GM04503 (cell line): ENCODE measurements at places on chromosomes 6 and 20.

- no peak for DNase-seq
Observed at GRCh38 chr6:90429713-90430112, 133.1 kb upstream of the BACH2 start.

DNA sequence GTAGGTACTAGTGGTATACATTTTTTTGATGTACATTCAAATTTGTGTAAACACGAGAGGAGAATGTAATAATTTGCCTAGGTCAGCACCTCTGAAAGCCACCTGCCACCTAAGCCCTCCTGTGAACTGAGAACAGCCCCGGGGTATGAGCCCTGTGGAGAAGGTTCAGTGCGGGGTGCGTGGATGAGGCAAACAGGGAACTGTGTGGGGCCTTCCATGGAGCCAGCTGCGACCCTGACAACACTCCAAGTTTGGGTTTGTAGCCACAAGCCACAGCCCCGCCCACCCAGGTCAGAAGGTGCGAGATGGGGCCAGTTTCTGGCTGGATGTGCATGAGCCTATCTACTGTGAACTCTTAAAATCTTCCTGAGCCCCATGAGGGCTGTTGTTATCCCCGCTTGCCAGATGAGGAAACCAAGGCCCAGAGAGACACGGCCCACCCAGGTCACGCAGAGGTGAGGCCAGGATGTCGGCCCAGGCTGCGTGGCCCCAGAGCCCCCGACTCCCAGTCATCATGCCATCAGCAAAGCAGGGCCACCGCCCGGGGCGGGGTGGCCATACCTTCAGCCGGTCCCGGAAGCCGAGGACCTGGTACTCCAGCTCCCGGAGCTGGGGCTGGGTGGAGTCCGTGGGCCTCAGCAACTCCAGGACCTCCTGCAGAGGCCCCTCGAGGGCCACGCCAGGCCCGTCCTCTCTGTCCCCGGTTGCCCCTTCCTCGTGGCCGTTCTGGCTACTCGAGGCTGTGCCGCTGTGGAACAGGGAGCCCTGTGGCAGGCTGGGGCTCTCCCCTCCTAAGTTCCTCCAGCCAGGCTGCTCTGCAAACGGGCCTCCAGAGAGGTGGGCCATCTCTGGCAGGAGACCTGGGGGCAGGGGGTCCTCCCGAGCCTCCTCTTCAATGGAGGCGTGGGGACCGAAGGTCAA lies 89.6 kb downstream of the RIPOR3 start:
- no peak for DNase-seq

GRCh38 chr6:70991253-70991652 lies 34.4 kb upstream of the B3GAT2 start:
- no peak for DNase-seq

DNA sequence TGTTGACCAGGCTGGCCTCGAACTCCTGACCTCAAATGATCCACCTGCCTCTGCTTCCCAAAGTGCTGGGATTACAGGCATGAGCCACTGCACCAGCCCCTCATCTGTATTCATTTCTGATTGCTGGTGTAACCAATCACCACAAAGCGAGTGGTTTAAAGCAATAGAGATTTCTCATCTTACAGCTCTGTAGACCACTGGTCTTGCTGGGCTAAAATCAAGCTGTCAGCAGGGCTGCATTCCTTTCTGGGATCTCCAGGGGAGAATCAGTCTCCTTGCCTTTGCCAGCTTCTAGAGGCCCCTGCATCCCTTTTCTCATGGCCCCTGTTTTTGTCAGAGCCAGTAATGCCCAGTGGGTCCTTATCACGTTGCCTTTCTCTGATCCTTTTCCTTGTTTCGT lies 49.9 kb upstream of the PMEPA1 start:
- no peak for DNase-seq

GRCh38 chr6:16244446-16244845 lies 6.1 kb downstream of the GMPR start:
- no peak for DNase-seq

DNA sequence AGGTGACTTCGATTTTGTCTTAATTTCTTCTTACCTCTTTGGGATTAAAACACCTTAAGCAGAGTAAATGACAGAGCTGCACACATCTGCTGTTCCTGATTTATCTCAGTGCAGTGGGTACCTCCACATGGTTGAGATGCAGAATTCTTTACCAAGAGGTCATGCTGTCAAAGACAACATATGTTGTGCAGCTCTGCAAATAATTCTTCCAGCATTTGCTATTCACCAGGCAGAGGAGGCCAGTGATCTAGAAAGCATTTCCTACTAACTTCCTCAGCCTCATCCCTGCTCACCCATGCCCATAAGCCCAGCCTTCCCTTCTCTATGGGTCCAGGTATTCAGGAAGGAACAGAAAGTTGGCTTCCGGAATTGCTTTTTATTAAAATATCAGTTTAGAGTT lies 109.3 kb downstream of the THBS2 start:
- no peak for DNase-seq

DNA sequence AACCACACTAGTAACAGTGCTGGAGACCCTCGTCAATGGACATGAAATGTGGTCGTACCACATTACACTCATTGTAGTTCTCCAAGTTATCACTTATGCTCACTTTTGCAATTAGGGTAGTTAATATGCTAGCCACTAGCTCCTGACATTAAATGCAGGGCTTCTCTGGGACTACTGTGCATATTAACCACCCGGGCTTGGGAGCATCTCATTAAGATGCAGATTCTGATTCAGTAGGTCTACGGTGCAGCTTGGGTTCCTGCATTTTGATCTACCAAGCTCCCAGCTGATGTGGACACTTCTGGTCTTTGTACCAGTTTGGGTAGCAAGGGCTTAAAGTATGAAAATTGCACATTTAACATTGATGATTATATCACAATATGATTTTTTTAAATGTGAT lies 98.0 kb downstream of the ZFP64 start:
- DNase-seq = no peak

DNA sequence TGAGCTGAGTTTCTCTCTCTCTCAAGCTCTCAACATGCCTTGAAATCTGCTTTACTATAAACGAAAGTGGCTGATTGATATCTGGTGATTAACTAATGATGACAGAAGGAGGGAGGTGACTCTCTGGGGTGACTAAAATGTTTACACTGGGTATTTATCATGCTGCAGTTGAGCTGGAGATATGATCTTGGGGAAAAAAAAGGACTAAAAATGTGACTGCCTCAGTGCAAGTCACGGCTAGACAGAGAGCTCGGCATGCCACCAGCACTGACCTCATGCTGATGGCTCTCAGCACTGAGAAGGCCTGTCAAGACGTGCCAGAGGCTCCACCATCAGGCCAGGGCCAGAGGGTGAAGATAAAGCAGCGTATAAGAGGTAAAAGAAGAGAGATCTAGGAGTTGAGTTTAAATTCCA lies 103.1 kb upstream of the SPACA1 start:
- peak; percentile 39 for DNase-seq

- DNase-seq = no peak
Observed at GRCh38 chr6:75291331-75291730, 6.7 kb upstream of the TMEM30A start.

GRCh38 chr20:55685841-55686240 lies 319.5 kb downstream of the CBLN4 start:
- DNase-seq = no peak

DNA sequence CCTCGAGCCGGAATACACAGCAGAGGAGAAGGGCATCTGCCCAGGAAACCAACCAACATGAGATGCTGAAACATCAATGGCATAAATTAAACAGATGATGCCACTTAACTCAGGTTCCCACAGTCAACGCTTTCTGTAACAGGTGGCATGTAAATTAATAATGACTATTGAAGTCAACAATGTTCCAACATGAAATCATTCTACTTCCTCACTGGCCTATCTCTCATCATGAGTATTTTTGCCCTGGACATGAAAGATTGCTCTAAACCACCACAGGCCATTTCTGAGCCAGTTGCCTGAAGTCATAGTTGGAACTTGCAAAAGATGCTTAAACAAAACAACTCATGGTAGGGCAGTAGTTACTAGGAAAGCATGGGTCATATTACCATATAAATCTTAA lies 397.9 kb upstream of the JARID2 start:
- DNase-seq = peak; percentile 44

DNA sequence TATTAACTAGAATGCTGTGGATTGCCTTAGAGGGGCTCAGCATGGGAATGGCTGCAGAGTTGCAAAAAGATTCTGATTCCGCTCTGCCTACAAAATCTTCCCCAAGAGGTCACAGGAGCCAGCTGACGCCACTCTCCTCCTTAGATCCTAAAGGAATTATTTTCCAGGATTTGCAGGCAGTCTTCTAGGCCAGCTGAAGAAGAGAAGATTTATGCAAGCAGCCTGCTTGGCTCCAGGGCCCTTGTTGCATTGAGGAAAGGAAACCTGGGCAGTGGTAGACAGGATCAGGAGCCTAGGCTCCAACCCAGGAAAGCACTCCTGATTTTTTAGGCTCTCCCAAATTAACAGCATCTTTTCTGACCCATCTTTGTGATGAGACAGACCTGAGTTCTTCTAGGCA lies 245.8 kb downstream of the PKHD1 start:
- no peak for DNase-seq

DNA sequence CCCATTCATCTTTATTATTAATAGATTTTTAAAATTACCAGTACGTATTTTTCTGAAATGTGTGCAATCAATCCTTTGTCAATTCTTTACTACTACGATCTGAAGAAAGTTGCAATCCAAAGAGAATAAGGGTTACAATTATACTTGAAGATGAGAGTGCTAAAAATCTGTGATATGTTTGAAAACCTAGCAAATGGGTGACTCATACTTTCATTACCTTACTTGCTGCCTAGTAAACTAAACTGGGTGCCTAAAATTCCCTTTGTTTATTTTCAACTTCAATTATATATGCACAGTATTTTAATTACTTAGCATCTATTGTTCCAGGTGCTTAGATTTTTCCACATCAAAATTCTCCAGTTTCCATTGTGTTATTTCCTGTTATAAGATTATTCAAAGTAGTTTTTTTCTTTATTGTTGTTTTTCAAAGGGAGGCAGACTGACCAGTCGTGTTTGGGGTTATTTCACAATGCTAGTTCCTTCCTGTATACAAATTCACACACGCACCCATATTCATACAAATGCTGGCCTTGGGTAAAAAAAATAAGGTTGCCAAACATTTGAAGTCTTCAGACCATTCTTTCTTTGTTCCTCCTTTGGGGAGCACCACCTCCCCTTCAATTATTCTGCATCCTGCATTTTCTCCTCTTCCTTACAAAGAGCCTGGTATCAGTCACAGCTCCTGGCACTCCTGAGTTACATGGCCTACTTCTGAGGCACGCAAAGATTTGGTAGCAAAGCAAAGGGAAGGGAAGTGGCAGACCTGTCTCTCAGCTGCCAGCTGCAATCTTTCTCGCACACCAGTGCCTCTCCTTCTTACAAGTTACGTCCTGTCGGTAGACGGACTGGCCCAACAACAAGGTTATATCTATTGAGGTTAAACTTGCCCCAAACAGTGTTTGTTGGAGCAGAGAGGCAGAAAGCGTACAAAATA lies 16.2 kb upstream of the FAM135A start:
- DNase-seq = no peak

GRCh38 chr6:98894810-98895209 lies 52.9 kb downstream of the FBXL4 start:
- DNase-seq = no peak

DNA sequence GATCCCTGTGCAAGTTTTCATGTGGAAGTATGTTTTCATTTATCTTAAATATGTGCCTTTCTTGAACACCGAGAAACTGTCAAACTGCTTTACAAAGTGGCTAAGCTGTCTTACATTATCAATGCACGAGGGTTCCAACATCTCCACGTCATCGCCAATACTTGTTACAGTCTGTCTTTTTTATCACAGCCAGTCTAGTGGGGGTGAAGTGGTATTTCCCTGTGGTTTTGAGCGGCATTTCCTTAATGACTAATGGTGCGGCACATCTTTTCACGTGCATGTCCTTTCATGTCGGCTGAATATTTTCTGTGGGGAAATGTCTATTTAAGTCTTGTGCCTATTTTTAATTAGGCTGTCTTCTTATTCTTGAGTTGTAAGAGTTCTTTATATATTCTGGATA lies 280.4 kb downstream of the FOXC1 start:
- no peak for DNase-seq

GRCh38 chr20:11553603-11554002 lies 364.1 kb upstream of the BTBD3 start:
- DNase-seq = no peak

DNA sequence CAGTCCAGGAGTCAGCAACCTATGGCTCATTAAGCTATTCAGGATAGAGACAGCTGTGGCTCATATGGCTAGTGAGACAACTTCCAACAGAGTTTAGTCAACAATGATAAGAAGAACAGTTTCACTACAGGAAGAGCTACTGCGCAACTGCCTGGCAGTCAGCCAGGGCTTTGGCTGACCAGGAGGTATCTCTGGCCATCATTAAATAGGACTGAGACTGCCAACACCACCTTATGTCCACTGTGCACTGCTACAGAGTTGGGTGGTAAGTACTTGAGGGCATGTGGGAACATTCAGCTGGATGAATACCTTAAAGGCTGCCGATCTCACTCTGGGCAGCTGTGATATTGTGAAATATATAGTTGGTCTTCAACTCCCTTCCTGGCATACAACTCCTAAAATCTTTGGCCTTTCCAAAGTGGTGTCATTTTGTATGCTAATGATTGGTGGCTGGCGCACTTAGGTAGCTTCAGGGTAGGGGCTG lies 52.2 kb upstream of the FAM83C start:
- DNase-seq = no peak

DNA sequence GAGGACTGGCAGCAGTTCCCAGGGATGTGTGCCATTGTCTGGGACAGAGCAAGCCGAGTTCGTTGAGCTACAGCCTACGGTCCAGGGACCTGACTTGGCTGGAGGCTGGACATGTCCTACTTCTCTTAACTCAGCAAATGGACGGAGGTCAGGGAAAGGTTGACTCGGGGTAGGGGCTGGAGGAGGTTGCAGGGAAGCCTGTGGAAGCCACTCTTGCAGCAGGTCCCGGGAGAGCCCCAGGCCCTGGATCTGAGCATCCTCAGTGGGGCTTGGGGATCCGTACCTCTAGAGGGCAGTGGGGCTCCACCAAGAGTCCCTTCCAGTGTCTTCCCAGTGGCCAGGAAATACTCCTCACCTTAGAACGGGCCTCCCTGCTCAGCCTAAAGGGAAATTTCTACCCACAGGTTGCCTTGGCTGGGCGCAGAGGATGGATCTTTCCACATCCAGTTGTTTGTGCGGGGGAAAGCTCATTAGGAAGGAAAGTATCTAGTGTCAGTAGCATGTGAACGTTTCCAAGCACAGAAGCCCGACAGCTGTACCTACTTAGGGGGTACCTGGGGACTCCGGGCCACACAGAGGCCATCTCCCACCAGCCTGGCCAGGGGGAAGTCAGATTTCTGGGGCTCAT lies 170.2 kb downstream of the NFATC2 start:
- no peak for DNase-seq

- no peak for DNase-seq
Observed at GRCh38 chr6:148445116-148445515, 102.5 kb downstream of the SASH1 start.

GRCh38 chr20:22382742-22383141 lies 201.6 kb downstream of the FOXA2 start:
- no peak for DNase-seq
